ENCODE measurements at places on chromosomes 5 and 9. TPM values are rescaled to one million over a fixed set of nuclear protein-coding genes. Genes with fewer than 3 reads are reported as not detected.
A peak's percentile ranks its signal among the peaks of the same experiment; 100 is the strongest.

DNA sequence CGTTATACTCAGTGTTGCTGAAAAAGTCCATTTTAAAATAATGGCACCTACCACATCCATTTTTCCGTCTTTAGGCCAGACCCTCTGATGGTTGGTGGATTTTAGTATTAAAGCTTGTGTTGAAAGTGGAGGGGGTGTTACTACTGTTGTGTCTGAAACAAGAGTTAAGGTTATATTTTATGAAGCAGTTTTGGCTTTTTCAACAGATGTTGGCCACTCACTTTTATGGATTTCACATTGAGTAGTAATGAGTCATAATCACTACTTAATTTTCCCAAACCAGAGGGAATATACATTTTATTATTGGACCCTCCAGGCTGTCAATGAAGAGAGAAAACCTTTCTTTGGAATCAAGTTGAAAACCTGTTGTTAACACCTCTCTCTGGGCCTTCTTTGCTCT, 88.0 kb downstream of the TRIO start:
- DNase-seq, result no peak

GRCh38 chr5:33688066-33688465, 203.7 kb downstream of the ADAMTS12 start:
- no peak for DNase-seq

GRCh38 chr5:147098233-147098790, 136.5 kb upstream of the STK32A start:
- peak; percentile 86 for DNase-seq

- DNase-seq, result no peak
Measured at GRCh38 chr9:20508242-20508641, 114.1 kb downstream of the MLLT3 start.

- DNase-seq, result no peak
Measured at GRCh38 chr5:133827830-133828229, 140.6 kb downstream of the C5orf15 start.

Gene ADAMTS19
- 26.2 TPM for total RNA-seq

- DNase-seq, result no peak
Measured at GRCh38 chr5:110439296-110439695, 287.2 kb downstream of the TMEM232 start.

- no peak for DNase-seq
Measured at GRCh38 chr5:113035096-113035495, 58.5 kb downstream of the DCP2 start.

Gene INSL6
- not detected for total RNA-seq

DNA sequence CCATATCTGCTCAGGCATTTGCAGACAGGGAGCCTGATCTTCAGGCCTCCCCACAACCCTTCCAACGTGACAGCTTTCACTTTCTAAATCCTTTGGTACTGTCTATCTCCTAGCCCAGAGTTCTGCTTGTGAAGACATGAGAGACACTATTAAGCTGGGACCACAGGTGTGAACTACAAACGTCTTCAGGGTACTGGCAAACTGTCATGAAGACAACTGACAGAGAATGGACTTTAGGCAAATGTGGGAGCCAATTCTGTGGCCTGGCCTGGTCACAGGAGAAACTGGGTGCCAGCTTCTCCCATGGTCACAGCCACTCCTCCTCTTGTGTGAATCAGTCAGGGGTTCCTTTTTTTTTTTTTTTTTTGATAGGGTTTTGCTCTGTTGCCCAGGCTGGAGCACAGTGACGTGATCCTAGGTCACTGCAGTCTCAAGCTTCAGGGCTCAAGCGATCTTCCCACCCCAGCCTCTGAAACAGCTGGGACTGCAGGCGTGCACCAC, 10.4 kb downstream of the TRIM14 start:
- DNase-seq, result no peak

- DNase-seq, result no peak
Measured at GRCh38 chr5:139481580-139482049, 943 bp downstream of the STING1 start.

DNA sequence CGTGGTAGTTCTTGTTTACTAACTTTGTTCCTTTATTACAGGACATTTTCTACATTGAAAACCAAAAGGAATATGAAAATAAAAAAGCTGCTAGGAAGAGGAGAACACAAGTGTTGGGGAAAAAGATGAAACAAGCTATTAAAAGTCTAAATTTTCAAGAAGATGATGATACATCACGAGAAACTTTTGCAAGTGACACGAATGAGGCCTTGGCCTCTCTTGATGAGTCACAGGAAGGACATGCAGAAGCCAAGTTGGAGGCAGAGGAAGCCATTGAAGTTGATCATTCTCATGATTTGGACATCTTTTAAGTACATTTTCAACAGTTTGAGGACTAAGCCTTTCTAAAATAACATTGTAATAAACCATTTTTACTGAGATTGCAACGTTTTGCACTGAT, 23.8 kb downstream of the PHAX start:
- no peak for DNase-seq

Gene UBLCP1
- total RNA-seq, result 44.9 TPM

Gene PPP1R26
- 43.2 TPM for total RNA-seq

Gene CDO1
- total RNA-seq, result 6.9 TPM

All from endodermal cell (in vitro differentiated cells).